ENCODE measurements at places on chromosomes 11 and 22. TPM values are rescaled to one million over a fixed set of nuclear protein-coding genes. Genes with fewer than 3 reads are reported as not detected.

DNA sequence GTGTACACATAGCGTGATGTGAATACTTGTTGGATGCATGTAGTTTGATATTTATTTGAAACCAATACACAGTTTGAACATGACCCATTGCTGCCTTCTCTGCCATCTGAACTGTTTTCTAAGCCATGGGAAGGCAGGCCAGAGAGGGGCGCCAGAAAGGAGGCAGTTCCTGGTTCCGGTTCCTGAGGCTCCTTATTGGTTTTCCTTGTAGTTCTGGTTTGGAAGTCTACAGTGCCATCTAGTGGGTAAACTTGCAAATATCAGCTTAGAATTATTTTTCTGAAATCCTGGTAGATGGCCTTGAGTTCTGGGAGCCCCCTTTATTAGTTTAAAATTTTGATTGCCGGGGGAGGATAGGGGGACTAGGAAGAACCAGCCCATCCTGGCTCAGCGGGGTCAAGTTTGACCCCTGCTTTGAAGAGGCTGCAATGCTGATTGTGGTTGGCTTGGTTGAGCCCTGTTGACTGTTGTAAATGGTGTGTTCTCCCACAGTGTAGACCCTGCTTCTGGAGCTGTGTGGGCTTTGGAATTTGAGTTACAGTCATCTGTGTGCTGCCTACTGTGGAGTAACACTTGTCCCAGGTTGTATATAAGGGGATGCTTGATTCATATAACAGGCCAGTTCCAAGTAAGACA lies 48.4 kb downstream of the GRAMD1B start:
- peak; percentile 56 for DNase-seq

The APOL4 gene
- not detected for total RNA-seq

DNA sequence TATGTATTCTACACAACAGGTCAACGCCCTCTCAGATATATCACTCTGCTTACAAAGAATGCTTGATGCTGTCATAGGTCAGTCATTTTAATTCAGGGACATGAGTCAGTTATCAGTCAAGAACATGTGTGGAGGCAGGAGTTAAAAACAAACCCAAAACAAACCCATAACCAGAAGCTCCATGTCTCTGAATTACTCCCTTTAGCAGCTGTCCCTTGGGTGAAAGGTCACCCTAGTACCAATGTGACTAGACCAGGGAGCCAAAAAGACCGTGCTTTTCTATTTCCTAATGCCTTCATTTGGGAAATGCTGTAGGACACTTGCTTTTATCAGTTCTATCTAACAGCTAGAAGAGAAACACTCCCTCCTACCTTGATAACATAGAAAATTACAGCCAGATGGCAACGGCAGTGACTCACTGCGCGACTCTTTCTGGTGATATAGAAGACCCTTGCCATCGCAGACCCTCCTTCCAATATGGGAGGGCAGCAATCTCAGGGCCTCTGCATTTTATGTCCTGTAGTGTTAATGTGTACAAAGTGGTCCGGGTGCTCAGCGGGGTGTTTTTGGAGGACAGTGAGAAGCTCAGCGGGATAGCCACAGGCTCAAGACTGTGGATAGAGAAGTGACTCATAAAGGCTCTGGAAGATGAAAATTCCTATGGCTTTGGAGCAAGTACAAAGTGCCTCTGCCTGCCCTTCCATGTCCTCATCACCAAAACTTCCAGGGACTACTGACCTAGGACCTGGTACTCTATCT lies 24.8 kb downstream of the APOL5 start:
- no peak for DNase-seq

GRCh38 chr11:14418801-14419417 lies 59.9 kb upstream of the RRAS2 start:
- no peak for DNase-seq

DNA sequence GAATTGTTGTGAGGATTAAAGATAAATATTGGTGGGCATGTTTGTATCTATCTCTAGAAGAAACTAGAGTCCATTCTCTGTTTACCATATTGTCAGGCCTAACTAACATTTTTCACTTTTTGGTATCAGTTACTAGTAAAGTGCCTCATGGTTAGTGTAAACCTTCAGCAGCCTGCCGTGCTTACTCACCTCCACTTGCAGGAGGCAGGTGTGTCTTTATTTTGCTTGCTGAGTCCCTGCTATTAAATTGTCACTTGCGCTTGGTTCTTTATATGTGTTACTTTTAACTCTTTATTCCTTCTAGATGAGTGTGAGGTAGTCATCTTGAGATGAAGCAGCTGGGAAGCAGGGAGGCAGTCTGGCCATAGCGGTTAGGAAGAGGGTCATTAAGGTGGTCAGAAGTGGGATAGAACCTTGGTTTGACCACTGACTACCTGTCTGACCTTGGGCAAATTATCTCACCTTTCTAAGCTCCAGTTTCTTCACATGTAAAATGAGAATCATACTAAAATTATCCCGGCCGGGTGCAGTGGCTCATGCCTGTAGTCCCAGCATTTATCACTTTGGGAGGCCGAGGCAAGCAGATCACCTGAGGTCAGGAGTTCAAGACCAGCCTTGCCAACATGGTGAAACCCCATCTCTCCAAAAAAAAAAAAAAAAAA lies 21.2 kb downstream of the PPP6R3 start:
- DNase-seq: no peak
